CD4-positive, alpha-beta memory T cell (primary cell): ENCODE measurements at places on chromosomes 7 and 10.
A peak's percentile ranks its signal among the peaks of the same experiment; 100 is the strongest.

DNA sequence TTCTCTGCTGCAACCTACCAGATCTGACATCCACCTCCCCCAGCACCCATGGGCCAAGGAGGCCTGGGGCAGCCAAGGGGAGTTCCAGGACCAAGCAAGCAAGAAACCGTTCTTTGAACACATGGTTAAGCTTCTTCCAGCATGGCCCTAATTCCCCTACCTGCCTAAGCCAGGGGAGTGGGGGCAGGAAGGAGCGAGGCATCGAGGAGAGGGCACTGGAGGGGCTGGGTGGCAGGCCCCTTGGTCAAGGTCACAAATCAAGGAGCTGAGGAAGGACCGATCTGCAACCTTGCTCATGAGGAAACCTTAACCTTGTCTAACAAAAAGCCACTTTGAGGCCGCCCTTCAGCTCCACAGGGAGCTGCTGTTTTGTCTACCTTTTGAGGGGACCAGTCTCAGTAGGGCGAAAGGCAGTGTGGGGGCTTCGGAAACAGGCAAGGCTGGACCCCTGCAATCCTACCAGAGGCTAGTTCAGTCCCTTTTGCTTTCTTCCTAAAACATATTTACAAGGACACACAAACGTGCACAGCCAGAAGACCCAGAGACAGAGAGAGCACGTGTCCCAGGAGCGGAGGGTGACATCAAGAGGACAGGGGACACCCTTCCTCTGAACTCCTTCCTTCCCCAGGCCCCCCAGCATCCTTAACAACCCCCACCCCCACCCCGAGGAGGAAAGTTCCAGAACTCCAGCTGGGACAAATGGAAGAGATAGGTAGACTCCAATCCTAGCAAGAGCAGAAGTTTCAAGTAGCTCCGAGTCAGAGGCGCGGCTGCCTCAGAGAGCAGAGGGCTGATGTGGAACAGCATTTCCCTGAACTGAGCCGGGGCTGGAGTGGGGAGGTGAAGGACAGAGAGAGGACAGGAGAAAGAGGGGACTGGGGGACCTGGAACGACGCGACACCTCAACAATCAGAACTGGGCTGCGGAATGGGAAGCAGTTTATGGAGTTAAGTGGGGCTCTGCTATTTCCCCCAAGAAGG lies 28.2 kb downstream of the SPOCK2 start:
- DNase-seq = no peak

DNA sequence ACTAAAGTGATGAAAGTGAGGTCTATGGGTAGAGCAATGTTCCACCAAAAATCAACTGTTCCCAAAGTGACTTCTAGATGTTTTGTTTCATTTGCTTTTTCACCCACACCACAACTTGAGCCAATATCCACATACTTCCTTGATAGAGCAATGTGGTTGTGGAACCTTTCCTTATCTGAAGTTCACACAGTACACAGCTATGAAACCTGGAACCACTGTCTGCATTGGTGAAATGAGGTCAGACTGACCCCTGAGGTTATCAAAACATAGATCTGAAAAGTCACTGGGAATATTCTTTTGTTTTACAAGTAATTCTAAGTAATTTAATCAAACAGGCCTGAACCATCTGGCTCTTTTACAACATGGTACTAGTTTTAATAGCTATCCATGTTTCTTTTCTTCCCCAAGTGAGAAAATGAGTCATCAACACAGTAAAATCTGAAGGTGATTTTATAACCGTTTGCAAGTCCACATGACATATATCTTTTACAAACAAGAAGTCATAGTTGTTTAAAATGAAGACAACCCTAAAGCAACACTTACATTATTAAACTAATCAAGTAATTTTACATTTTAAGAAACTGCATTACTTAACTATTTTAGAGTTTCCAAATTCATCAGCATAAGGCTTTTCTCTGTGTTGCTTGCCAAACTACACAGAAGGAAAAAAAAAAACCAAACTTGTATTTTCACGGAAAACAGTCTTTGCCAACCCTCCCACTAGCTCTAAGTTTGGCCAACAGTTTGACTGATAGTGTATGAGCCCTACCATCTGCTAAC lies 80.3 kb downstream of the LRRC17 start:
- DNase-seq = no peak

DNA sequence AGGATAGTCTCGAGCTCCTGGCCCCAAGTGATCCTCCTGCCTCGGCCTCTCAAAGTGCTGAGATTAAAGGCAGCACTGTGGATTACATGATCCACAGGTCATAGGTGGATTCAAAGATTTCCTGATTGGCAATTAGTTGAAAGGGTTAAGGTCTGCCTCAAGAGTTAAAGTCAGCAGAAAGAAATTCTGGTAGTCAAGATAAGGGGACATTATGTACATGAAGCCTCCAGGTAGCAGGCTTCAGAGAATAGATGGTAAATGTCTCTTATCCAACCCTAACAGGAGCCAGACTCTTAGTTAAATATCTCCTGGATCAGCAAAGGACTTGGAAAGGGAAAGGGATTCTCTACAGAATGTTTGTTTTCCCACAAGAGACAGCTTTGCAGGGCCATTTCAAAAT lies 93.7 kb downstream of the SKIDA1 start:
- no peak for DNase-seq

GRCh38 chr10:100987685-100988049 lies 324 bp downstream of the TWNK start:
- no peak for DNase-seq

- DNase-seq = no peak
These were observed 3.4 kb upstream of the CLDN15 start for GRCh38 chr7:101241015-101241363.

DNA sequence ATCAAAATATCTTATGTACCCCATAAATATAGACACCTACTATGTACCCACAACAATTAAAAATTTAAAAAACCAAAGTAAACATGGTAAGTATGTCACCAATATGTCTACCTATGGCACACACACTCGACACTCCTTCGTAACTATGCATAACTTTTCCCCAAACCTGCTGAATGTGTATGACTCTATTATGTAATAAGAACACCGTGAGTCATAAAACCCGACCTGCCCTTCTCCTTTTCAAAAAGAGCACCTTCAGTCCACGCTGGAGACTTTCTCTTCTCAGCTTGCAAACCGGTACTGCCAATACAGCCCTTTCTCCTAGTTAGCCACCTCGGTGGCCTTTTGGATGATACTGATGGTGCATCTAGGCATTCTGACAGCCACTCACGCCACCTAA lies 186.3 kb downstream of the PRPF18 start:
- DNase-seq = no peak

DNA sequence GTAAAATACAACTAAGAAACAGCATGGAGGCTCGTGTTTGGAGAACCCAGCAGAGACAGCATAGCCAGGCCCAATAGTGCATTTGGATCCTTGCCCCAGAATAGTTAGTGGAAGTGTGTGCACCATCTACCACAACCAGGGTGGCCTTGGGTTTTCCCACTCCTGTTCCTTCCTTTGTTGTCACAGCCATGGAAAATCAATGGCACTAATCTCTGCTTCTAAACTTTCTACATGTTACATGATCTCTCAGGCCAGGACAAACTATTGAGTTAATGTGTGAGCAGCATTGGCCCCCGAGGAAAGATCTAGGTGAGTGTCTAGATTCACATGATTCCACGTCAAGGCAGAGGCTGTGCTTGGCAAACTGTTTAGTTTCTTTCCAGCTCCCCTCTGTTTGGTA lies 2.0 kb downstream of the CYP3A7 start:
- no peak for DNase-seq

DNA sequence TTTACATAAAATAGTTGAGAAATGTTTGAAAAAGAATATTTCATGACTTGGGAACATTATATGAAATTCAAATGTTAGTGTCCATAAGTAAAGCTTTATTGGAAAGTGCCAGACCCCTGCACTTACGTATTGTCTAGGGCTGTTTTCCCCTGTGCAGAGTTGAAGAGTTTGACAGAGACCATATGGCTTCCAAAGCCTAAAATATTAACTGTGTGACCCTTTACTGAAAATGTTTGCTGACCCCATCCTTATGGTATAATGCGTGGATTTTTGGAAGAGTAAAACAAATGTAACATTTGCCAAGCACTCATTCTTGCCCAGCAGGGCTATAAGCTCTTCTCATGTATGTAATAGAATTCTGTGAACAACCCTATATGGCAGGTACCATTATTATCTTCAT lies 40.1 kb upstream of the RAB18 start:
- no peak for DNase-seq

- no peak for DNase-seq
These were observed 43.1 kb downstream of the SYPL1 start for GRCh38 chr7:106068986-106069385.

DNA sequence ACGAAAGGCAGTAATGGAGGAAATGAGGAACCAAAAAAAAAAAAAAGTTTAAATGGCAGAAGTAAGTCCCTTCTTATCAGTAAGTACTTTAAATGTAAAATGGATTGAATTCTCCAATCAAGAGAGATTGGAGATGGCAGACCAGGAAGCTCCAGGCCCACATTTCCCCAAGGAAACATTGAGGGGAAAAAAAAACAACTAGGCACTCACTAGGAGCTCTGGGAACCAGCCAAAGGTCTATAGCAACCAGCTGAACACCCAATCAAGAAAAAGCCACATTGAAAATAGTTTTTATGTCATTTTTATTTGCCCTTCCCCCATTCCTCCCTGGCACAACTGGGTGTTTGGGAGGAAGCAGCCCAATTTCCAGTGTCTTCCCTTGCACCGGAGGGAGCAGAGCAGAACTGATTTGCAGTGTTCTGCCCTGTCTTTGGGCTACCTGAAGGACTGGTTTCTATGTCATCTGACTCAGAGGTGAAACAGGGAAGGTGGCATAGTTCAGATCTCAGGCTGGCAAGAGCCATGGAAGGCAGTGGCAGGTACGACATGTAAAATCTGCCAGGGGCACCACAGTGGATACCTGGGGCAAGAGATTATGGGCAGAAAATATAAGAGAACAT lies 121.9 kb downstream of the SMURF1 start:
- no peak for DNase-seq

DNA sequence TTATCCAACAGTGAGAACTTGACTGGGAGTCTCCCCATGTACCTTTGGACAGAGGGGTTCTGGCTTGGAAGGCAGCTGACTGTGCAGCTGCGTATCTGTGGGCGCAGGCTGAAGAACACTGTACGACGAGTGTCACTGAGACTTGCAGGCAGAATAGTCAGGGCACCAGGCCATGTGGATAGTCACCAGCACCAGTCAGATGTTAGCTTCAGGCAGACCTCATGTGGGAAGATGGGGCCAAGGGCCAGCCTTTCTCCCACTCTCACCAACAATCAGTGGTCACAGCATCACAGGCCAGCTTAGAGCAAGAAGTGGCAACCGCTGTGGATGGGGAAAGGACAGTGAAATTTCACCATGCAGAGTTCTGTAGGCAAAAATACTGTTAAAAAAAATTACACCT lies 43.4 kb upstream of the GJD4 start:
- DNase-seq = no peak

DNA sequence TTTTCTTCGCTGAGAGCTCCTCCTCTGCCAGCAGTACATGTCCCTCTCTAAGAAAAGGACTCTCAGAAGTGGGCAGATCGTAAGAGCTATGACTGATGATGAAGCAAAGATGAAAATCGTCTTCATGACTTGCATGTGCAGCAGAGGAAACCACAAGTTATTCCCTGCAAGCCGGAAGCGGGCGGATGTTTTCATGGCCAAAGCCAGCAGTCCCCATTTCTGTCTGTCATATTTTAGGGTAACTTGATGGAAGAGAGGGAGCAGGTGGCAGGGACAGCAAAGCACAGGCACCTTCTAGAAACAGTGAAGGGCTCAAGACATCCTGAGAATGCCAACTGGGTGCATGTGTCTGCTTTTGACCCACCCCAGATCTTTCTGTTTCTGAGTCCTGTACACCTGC lies 19.9 kb downstream of the KLF6 start:
- DNase-seq = peak; percentile 48

GRCh38 chr10:17644485-17644943 lies 563 bp downstream of the STAM start:
- DNase-seq = no peak

DNA sequence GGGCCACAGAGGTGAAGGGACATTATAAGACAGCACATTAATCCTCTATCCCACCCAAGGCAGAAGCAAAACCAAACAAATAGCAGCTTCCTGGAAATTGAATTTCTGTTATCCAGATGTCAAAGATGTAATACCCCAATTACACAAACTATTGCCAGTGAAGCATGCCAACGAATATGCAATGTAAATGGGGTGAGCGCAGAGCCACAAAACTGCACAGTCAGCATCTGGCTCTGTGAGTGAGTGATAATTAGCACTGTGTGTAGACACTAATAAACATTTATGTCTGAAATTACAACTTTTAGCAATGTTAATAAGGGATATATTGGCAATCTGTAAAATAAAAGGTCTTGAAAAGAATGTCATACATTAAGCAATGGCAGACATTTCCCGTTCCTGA lies 3.2 kb downstream of the BEND7 start:
- DNase-seq = no peak

- DNase-seq = no peak
These were observed 869 bp upstream of the LOXL4 start for GRCh38 chr10:98268694-98269431.

GRCh38 chr7:26197153-26198115 lies 3.1 kb downstream of the HNRNPA2B1 start:
- no peak for DNase-seq

DNA sequence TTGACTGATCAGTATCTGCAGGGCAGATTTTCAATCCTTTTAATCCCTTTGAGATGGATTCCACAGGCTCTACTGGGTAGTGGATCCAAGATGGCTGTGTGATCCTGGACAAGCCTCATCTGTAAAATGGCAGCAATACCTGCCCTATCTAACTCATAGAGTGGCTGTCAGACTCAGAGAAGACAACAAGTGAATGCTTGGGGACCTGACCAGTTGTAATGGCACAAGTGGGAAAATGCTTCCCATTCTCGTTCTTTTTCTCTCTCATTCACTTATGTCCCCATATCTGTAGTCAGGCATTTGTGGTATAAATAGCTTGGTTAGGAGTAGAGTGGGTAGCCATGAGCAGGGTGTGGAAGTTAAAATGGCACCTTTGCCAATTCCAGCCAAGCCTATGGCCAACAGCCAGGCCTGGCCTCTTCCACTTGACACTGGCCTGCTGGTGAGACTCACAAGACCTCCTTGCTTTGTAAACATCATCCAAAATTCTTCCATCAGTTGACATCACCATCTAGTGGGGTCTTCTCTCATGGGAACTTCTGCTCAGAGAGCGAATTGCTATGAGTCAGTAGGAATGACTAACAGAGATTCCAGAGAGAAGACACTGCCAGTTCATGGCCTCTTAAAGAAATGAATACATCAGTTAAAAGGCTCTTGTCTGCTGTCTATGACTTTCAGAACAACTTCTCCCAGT lies 150.1 kb downstream of the PLPP4 start:
- no peak for DNase-seq

DNA sequence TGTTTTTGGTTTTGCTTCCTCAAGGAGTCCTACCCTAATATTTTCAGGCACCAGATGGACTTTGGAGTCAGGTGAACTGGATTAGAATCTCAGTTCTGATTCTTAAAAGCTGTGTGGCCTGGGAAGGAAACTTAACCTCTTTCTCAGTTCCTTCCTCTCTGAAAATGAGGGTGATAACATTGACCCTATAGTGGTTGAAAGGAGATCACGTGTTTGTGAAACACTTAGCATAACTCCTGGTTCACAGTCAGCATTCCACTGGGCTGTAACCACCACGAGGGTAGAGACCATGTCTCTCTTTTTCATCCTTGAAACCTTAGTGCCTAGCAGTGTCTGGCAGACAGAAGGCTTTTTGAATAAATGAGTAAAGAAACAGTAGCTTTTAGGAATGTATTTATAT lies 16.7 kb downstream of the LSMEM1 start:
- no peak for DNase-seq
